ENCODE measurements at places on chromosomes 7 and 10.

DNA sequence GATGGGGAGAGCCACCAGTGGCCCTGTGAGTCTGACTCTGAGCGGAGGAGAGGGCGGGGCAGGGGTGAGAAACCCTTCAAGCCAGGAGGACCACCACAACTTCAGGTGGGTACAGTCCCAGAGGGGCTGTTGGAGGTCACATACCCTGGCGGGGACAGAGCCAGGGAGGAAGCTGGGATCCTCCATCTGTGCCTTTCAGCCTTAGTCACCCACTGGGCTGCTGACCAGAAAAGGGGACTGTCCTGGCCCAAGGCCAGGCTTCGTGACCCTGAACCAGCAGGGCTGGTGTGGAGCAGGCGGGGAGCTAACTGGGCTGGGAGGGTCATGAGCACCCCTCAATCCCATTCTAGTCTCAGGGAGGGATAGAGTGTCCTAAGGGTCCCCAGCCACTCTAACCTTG is 1.5 kb upstream of the CALHM3 start:
- H3K27me3 ChIP-seq, result no peaks in the 10 kb centered on the region
- H3K4me1 ChIP-seq, result no peaks in the 10 kb centered on the region
- no peak overlapping the region for H3K4me3 ChIP-seq
- no peak overlapping the region for H3K27ac ChIP-seq

DNA sequence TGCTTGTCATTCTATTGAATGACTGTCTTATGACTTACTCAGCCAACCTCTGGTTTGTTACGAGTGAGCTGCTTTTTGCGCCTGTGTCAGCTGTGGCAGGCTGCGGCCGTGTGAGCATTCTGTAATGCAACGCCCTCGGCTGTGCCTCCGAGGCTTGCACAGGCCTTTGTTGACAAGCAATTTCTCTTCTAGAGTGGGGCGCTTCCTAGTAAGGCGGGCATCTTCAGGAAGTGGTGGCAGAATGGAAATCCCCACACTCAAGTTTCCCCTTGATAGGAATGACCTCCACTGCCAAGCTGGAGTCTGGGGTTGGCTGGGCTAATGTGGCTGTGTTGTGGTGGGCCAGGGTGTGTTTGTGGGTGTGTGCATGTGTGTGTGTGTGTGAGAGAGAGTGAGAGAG is 20.2 kb upstream of the TMEM178B start:
- H3K4me1 ChIP-seq, result no peaks in the 10 kb centered on the region
- H3K4me3 ChIP-seq, result no peak overlapping the region
- no peaks in the 10 kb centered on the region for H3K27me3 ChIP-seq
- no peak overlapping the region for H3K27ac ChIP-seq
- H3K36me3 ChIP-seq, result no peaks in the 10 kb centered on the region
- no peak for DNase-seq

DNA sequence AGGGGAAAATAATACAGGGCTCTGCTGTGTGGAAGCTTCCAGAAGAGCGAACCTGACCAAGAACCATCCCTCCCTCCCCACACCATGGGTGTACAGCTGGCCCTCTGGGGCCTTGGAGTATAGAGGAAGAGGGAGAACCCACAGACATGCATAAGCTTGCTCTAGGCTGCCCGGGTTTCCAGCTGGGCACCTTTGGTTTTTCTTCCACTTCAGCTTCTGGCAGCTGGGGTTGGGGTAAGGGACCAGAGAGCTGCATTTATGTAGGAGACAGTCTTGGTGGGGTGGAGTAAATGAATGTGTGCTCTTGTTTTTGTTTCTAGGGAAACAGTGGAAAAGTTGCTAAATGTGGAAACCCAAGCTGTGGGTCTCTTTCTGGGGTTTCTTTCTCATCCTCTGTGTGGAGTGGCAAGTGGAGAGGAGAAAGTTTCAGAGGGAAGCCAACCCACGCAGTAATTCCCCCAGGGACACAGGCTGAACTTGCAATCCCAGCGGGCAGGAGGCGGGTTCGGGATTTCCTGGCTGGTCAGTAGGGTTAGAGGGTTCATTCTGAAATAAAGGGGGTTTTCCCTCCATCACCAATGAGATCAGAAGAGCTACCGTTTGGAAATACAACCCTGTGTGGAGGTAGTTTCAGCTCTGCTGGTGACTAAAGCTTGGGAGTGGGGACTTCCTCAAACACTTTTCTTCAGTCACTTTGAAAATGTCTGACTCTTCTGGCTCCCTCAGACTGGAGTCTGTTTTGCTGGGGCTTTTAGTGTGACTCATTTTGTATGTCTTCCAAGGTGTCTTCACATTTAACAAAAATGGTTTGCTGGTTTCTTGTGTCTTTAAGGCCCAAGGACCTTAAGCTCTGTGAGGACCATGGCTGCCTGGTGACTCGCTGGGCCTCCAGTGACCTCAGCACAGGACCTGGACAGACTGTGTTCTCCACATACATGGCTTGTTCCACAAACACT is 22.2 kb upstream of the SRGN start:
- peak overlapping the region; percentile 28 for H3K27ac ChIP-seq
- H3K4me1 ChIP-seq, result no peaks in the 10 kb centered on the region
- no peaks in the 10 kb centered on the region for H3K27me3 ChIP-seq

DNA sequence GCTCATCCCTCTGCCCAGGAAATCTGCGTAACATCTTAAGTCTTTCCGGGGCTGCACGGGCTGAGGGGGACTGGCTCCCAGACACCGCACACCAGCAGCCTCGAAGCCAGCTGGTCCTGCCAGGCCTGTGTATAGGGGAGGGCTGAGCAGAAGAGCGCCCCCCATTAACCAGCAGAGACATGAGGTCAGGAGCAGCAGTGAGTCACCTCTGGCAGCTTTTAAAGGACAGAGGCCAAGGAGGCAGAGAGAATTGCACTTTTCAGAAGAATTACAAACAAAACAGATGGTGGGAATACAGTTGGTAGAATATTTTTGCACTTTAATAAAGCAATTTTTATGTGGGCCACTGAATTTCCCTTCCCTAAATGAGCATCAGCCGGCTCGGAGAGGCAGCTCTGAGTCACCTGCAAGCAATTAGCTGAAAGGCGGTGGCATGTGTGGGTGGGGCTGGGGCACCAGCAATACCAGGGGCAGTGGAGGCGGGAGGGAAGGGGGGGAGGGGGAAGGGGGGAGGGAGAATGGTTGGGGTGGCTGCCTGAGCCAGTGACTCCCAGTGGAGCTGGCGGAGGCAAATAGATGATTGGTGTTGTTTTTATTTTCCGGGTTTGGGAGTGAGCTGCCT is 39.1 kb downstream of the GOLGA7B start:
- H3K36me3 ChIP-seq, result no peaks in the 10 kb centered on the region
- no peaks in the 10 kb centered on the region for H3K4me1 ChIP-seq
- H3K27me3 ChIP-seq, result no peaks in the 10 kb centered on the region
- DNase-seq, result no peak
- H3K4me3 ChIP-seq, result no peak overlapping the region

DNA sequence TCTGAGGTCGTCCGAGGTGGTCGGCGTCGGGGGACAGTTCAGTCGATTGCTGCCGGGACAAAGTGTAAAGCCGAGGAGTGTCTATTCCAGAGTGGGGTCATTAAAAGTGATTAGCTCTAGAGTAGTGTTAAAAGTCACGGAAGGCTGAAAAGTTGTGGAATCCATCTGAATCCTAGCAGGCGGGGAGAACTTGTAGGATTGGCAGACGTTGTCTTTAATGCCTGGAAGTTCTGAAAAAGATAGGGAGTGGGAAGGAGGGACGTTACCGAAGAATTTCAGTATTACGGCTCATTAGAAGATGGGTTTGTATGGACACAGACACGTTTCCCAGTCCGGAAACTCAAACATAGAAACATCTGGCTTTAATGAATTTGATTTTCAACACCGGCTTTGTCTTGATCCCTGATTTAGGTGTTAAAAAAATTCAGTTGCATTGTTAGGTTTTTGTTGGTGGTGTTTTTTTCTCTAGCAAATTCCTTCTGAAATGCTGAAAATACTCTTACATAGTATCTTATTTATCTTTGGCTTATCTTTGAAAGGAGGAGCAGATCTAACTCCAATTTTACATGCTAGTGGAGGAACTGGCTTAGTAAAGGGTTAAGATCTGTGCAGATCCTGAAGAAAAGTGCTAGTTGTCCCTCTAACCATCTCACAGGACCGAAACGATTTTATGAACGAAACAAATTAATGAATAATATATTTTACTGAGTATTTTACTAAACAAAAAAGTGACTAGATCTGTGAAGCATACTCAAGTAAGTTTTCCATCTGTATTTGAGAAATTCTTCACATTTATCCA is 900 bp downstream of the MKLN1 start:
- peak overlapping the region; percentile 99 for H3K27ac ChIP-seq
- no peak for DNase-seq
- H3K4me3 ChIP-seq, result peak overlapping the region; percentile 93
- H3K27me3 ChIP-seq, result no peaks in the 10 kb centered on the region

GRCh38 chr7:26195867-26196657 is 4.5 kb downstream of the HNRNPA2B1 start:
- no peak for DNase-seq
- H3K4me3 ChIP-seq, result no peak overlapping the region
- peaks cover 62% of the 10 kb centered on the region for H3K36me3 ChIP-seq
- no peak overlapping the region for H3K27ac ChIP-seq
- H3K27me3 ChIP-seq, result no peaks in the 10 kb centered on the region
- H3K4me1 ChIP-seq, result peaks cover 29% of the 10 kb centered on the region

DNA sequence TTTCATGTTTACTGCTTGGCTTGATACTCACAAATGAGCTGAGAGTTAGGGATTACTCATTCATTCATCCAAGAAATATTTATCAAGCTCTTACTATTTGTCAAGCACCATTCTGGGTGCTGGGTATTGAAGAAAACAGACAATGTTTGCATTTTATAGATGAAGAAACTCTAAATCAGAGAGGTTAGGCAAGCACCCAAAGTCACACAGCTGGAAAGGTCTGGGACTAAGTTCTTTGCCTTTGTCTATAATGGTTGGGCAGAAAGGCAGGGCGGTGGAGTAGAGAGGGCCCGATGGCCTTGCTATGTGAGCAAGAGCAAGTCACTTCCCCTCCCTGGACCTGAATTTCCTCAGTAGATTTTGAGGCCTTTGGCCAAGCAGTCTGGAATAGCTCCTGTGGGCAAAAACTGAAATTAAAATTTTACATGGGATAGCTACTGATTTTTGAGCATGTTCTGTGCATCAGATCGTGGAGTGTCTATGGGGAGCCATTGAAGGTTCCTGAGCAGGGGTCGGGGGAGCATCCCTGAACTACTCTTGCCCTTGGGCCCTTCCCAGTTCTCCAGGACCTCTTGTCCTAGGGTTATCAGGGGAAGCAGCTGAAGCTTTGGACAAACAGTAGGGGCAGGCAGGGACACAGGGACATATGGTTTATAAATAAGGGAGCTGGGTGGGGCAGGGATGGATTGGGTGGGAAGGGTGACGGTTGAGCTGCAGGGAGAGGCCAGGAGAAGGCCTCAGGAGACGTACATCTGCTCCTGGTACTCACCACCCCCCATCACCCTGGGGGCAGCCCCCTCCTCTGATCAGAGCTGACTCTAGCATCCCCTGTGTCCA is 23.3 kb downstream of the AQP1 start:
- H3K36me3 ChIP-seq, result no peaks in the 10 kb centered on the region
- no peaks in the 10 kb centered on the region for H3K4me1 ChIP-seq
- no peaks in the 10 kb centered on the region for H3K27me3 ChIP-seq
- H3K4me3 ChIP-seq, result no peak overlapping the region

GRCh38 chr7:26525398-26526264 is 234.0 kb downstream of the SNX10 start:
- H3K27me3 ChIP-seq, result no peaks in the 10 kb centered on the region
- no peaks in the 10 kb centered on the region for H3K4me1 ChIP-seq
- H3K4me3 ChIP-seq, result no peak overlapping the region
- H3K36me3 ChIP-seq, result no peaks in the 10 kb centered on the region
- H3K27ac ChIP-seq, result no peak overlapping the region

GRCh38 chr7:20374399-20374798 is 43.7 kb downstream of the ITGB8 start:
- DNase-seq, result no peak
- no peaks in the 10 kb centered on the region for H3K4me1 ChIP-seq
- no peaks in the 10 kb centered on the region for H3K36me3 ChIP-seq
- no peak overlapping the region for H3K4me3 ChIP-seq
- H3K27ac ChIP-seq, result no peak overlapping the region

- H3K36me3 ChIP-seq, result no peaks in the 10 kb centered on the region
- H3K4me1 ChIP-seq, result no peaks in the 10 kb centered on the region
- H3K27me3 ChIP-seq, result no peaks in the 10 kb centered on the region
- no peak overlapping the region for H3K4me3 ChIP-seq
These were observed 2.6 kb downstream of the AGR3 start for GRCh38 chr7:16879181-16879580.

DNA sequence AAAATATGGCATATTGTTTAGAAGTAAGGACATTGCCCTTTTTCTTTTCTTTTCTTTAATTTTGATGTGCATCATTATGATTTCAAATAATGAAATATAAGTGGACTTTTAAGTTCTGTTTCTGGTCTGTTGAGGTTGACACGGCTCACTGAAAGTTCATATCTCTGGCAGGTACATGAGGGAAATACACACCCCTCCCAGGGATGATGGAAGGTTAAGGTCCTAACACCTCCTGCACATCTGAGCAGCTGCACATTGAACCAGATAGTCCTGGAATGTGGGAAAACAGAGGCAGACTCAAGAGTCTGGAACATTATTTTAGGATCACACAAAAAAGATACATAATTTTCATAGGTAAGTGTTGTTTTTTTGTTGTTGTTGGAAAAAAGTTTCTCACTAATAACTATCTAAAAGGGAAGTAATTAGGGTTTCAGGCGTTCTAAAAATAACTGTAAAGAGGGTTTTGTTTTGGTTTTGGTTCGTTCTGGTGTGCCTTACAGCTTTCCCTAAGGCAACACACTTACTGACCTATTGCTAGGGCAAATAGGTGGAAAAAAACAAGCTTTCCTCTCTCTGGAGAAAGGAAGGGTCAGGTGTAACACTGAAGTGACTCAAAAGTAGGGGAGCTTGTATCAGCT is 201.2 kb upstream of the PRKCQ start:
- H3K36me3 ChIP-seq, result no peaks in the 10 kb centered on the region
- no peak overlapping the region for H3K27ac ChIP-seq
- H3K4me1 ChIP-seq, result no peaks in the 10 kb centered on the region
- DNase-seq, result no peak

Measured in liver (tissue), 10 donors.